SHP77 treated with DMSO at 0.1 percent for 48 hours (cell line): ENCODE measurements at places on chromosomes 1 and 21.

- no peak for DNase-seq
These were observed 520.7 kb upstream of the CAMK1G start for GRCh38 chr1:209062863-209063262.

GRCh38 chr1:46171351-46171750 is 3.5 kb upstream of the TSPAN1 start:
- no peak for DNase-seq

DNA sequence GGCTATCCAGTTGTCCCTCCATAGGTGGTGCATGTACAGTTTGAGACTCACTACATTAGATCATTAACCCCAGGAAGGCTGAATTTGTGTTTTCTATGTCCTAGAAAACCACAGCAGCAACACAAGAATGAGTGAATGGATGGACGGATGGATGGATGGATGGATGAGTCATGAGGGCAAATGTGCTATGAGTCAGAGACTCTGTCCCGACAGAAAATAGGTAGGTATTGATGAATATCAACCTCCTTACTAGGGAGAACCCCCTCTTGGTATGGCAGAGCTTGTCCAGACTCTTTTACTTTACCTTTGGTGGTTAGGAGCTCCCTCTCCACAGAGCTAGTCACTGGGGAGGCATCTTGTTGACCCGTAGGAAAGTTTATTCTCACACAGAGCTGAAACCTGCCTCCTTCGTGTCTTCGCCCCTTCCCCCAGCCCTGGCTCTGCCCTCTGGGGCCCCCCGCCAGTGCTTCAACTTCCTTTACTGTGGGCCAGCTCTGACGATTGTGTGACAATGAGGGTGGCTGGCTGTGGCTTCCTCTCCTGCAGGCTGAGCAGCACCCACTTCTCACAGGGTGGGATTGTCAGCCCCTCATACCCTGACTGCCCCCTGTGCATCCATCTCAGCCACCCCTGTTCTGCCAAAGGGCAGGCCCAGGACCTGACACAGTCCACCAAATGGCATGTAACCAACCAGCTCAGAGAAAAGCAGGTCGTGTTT is 145.2 kb downstream of the FOXD2 start:
- DNase-seq, result no peak

DNA sequence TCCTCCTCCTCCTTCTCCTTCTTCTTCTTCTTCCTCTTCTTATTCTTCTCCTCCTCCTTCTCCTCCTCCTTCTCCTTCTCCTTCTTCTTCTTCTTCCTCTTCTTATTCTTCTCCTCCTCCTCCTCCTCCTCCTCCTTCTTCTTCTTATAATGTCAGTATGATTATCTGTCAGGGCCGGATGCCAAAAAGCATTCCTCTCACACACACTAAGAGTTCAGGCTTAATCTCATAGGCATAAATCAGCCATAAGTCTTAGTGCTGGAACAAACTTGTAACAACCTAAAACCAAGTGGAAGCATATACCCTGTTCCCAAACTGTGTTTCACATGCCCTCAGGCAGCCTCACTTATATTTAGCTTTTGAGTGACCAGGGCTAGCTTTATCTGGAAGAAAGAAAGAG is 240.3 kb downstream of the LMX1A start:
- DNase-seq, result no peak

DNA sequence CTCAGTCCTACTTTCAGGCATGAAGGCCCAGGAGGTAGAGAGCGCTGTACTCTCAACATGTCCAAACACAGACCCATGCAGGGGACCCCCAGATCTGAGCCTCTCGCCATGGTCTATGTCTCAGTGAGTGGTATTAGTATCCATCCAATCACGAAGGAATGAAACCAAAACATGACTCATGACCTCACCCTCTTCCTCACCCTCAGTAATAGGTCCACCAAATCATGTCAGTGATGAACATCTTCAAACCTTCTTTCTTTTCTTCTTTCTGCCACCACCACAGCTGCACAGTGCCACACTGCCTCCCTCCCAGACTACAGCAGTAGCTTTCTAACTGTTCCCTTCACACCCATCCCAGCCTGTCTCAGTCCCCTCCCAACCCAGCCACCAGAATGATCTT is 16.8 kb downstream of the C1orf116 start:
- no peak for DNase-seq

- DNase-seq, result no peak
These were observed 30.4 kb downstream of the PIK3C2B start for GRCh38 chr1:204464187-204464631.

DNA sequence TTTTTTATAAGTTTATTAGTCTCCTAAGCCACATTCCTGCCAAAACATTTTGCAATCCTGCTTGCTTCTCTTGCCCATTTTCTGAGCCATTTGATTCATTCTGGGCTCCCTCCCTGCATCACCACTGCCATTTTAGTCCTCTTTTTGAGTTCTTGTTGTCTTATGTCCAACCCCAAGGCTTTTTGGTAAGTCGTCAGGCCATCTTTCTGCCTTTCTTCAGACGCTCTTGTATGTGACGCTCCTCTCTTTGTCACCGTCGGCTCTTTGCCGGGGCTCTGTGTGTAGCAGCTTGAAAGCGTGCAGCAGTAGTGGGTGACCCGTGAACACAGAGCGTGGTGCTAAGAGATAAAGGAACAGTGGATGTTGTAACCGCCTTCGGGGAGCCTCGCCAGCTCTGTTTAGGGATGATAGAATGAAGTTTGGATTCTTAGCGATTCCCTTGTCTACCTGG is 14.6 kb downstream of the HUNK start:
- DNase-seq, result no peak

DNA sequence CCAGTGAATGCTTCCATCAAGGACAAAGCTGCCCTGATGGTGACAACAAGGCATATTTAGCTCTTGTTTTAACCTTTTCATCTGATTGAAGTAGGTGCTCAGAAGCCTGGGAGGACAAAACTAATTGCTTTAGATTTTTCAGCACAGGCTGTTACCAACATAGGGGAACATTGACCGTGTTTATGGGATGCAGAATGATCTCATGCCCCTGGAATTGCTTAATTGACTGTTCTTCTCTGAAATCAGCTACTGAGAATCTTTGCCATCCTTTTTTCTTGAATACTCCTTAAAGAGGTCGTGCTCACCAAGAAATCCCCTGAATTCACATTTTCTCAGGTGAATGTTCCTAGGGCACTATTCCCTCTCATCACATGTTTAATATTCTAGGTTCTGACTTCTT is 95.9 kb upstream of the CCDC190 start:
- no peak for DNase-seq

GRCh38 chr1:2197707-2198165 is 3.2 kb upstream of the FAAP20 start:
- DNase-seq, result no peak

DNA sequence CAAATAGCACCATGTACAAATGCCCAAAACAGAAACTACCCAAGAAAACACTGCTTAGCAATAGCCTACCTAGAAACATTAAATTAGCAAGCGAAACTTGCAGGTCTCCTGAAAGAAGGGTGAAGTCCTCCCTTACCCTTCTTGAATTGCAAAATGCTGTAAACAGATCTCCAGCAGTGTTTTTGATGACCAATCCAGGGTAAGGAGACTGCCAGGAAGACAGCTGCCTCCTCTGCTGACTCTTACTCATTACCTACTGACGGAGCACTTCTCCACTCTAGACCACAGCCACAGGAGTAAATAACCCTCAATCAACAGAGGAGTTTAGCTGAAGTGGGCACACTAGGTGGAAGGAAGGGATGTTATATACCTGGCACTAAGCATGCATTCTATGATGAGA is 32.2 kb upstream of the GADD45A start:
- no peak for DNase-seq

GRCh38 chr1:201021630-201022492 is 1.7 kb downstream of the KIF21B start:
- DNase-seq, result no peak

DNA sequence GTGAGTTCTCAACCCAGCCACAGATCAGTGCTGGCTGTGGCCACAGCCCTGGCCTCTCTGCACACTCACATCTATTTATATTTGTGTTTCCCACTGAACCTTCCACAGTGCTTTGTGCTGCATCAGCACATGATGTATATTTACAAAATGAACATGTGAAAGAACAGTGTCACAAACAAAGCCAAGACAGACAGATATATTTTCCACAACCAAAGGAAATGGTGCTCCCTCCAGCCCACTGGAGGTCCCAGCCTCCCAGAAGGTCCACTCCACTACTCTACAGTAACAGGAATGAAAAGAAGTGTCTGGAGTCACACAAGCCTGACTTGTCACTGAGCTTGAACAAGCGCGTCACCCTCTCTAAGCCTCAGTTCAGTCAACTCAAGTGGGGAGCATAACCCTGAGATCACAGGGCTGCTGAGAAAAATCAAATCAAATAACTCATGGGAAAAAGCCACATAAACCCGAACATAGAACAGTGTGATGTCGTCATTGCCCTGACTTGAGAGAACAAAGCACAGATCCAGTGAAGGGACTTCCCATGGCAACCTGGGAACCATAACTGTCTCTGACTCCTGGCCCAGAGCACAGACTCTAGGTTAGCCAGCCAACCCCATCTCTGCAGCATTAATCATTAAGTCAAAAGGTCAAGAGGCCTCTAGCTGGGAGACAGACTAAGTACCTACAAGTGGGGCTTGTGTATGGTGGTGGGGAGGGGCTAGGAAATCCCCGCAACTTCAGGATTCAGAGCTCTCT is 121.2 kb downstream of the TRABD2B start:
- no peak for DNase-seq

GRCh38 chr1:245440922-245441321 is 286.1 kb downstream of the KIF26B start:
- DNase-seq, result no peak

DNA sequence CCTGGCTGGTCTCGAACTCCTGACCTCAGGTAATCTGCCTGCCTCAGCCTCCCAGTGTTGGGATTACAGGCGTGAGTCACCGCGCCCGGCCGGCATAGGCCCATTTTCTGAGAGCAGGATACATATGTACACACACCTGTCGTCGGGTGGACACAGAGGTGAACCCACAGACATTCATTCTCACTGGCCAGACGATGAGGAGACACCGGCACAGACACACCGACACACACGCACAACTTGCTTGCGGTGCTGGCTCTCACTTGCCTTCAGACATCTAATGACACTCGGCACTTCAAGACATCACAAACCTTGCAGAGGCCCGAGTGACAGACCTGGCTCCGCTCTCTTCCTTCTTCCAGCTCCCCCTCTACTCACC is 579 bp downstream of the PTCH2 start:
- DNase-seq, result peak; percentile 2

DNA sequence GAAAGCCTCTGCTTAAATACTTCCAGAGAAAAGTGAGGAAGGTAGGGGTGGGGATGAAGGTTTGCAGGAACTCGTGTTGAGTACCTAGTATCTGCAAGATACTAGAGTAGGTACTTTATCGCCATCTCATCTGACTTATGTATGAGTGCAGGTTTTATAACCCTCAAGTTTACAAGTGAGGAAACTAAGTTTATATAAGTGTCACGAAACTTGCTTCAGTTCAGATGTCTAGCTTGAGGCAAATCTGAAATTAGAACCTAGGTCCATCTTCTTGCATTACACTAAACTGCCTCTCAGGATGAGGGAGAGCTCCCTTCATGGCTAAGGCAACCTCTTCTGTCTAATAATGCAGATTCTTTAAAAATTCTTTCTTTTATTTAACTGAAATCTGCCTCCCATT is 43.5 kb downstream of the NFIA start:
- DNase-seq, result no peak

GRCh38 chr1:178461104-178461503 is 35.7 kb downstream of the CLEC20A start:
- DNase-seq, result no peak

DNA sequence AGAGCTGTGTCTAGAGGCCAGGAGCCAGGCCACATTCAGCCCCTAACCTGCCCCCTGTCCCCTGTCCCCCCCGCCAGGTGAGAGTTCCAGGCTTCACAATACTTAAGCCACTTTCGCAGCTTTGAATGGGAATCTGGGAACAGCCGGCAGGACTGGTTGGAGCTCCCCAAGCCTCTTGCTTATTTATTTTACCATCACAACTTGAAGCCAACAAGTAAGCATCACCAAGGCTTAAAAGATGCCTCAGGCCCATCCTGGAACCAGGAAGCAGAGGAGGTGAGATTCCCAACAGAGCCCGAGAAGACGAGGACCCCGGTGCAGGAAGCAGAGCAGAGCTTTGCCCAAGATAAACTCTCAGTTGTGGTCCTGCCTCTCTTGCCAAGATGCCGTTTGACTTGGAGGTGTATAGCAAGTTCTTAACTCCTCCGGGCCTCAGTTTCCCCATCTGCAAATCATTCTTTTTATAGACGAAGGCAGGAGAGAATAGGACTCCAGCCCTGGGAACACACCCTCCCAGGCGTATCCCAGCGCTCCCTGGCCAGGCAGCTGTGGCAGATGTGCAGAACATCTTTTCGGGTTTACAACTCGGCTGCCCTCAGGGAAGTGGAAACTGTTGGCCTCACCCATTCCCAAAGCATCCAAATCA is 66.8 kb upstream of the SLC25A33 start:
- DNase-seq, result no peak

DNA sequence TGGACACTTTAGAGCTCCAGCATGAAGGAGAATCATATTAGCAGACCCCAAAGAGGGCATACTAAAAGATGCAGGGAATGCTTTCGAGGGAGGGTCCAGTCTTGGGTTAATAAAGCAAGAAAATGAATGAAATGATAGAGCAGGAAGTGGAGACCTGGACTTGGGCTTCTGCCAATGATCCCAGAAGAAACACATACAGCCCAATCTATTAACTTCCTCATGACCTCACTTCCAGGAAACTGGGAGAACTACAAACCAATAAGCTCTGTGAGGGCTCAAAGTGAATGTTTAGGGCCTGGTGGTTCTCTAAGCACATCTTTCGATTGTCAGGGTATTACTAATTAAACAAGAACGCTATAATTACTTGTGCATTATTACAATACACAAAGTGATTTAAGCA is 53.6 kb upstream of the SSX2IP start:
- DNase-seq, result no peak

- DNase-seq, result no peak
These were observed 52.6 kb downstream of the PRDM16 start for GRCh38 chr1:3121401-3122210.

GRCh38 chr21:37341254-37341960 is 25.2 kb upstream of the DYRK1A start:
- DNase-seq, result no peak

- no peak for DNase-seq
These were observed 29.5 kb downstream of the KCNA3 start for GRCh38 chr1:110645211-110645610.

- DNase-seq, result no peak
These were observed 62.7 kb upstream of the MROH9 start for GRCh38 chr1:170872663-170873062.
